Activated naive CD4-positive, alpha-beta T cell treated with anti-CD3 and anti-CD28 coated beads, Interleukin-2, amount 10 ng/mL, durations not matched to agents 5 hours and 36 hours (primary cell): ENCODE measurements at places on chromosomes 16 and 17. TPM values are rescaled to one million over a fixed set of nuclear protein-coding genes. Genes with fewer than 3 reads are reported as not detected.

KRTAP1-1 gene
- total RNA-seq = not detected

TAOK2 gene
- total RNA-seq = 43.0 TPM

AANAT gene
- not detected for total RNA-seq

BCL6B gene
- total RNA-seq = 1.0 TPM

IGSF6 gene
- total RNA-seq = 0.07 TPM

TBC1D28 gene
- not detected for total RNA-seq

KRTAP2-3 gene
- total RNA-seq = not detected

EMP2 gene
- not detected for total RNA-seq

ABCC6 gene
- not detected for total RNA-seq

MYADML2 gene
- total RNA-seq = not detected

GOSR1 gene
- 38.4 TPM for total RNA-seq

HYDIN gene
- total RNA-seq = not detected
